GM19239 (cell line): ENCODE measurements at places on chromosomes 6 and 20.

DNA sequence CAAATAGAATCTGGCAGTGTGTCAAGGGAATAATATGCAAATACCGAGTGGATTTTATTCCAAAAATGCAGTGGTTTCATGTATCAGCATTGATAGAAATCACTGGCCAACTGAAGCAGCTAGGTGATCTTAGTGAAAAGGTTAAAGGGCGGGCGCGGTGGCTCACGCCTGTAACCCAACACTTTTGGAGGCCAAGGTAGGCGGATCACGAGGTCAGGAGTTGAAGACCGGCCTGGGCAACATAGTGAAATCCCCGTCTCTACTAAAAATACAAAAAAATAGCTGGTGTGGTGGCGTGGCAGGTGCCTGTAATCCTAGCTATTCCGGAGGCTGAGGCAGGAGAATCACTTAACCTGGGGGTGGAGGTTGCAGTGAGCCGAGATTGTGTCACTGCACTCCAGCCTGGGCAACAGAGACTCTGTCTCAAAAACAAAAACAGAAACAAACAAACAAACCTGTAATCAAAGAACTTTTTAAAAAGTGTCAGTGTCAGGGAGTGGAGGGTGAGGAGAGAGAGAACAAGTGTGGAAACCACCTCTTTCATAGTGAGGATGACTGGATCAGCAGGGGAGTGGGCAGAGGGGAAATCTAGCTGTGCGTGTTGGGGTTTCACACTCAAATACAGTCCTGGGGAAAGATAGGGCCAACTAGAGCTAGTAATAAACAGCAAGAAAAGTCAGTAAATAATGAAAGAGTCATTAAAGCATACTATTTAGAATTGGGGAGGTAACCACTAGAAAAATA lies 57.1 kb downstream of the CDS2 start:
- DNase-seq: no peak

DNA sequence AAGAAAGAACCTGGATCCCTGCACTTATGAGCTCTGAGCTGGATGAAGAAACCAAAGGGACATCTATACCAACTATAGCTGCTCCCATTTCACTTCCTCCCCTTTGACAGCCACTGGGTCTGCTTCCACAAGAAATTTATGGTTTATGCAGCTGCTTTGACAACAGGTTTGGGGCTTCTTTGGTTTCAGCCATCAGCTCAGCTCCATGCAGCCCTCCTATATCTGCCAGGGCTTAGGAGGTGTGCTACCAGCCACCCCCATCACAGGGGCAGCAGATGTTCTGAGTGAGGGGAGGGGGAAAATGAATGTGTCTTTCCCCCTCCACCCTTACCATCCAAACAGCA lies 29.2 kb upstream of the PKHD1 start:
- no peak for DNase-seq

DNA sequence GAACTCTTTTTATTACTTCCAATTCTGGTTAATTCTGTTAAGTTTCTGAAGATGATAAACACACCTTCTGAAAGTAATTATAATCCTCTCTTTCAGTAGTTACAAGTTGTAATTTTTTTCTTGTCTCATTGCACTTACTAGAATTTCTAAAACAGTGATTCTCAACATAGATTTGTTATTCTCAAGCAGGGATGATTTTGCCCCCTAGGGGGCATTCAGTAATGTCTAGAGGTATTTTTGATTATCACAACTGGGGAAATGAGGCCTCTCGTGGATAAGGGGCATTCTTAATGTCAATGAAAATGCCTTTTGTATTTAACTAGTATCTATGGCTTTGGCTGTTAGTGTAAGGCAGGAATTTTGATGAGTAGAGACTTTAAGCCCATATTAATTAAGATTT lies 39.4 kb upstream of the MAFB start:
- DNase-seq: no peak

GRCh38 chr20:1332749-1333300 lies 3.9 kb upstream of the SDCBP2 start:
- DNase-seq: no peak

- no peak for DNase-seq
Measured at GRCh38 chr6:35164277-35164676, 23.1 kb upstream of the TCP11 start.
